ENCODE measurements at places on chromosomes 7 and 10.

DNA sequence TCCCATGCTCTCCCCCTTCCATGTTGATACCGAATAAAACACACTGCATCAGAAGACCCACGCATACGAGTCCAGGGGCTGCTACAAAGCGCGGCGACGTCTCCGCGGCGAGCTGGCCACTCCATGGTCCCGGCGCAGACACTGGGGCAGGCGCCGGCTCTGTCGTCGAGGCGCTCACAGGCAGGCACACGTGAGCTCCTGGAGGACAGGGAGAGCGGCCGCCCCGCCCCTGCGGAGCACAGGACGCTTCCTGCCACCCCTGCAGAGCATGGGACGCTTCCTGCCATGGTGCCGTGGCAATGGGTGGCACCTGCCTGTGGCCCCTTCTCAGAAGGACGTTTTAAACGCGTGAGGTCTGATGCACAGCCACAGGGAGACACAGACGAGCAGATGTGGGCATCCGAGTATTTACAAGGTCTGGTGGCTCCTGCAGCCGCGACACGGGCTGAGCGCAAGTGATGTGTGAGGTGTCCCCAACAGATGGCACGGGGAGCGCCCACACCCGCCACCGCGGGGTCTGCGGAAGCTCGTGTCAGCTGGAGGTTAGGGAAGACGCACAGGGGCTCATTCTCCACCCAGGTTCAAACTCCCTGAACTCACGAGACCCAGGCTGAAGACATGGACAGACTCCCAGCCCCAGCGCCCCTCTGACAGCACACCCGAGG is 21.4 kb upstream of the GPR146 start:
- no peak for DNase-seq

GRCh38 chr10:31749301-31749700 is 179.3 kb downstream of the ARHGAP12 start:
- no peak for DNase-seq
- H3K4me1 ChIP-seq, result peaks cover 12% of the 10 kb centered on the region
- H3K4me3 ChIP-seq, result no peak overlapping the region
- no peaks in the 10 kb centered on the region for H3K36me3 ChIP-seq
- H3K27ac ChIP-seq, result no peak overlapping the region

GRCh38 chr7:128880791-128881457 is 18.3 kb downstream of the ATP6V1F start:
- no peaks in the 10 kb centered on the region for H3K4me1 ChIP-seq
- no peak overlapping the region for H3K4me3 ChIP-seq
- no peak overlapping the region for H3K27ac ChIP-seq
- DNase-seq, result peak; percentile 42
- no peaks in the 10 kb centered on the region for H3K27me3 ChIP-seq

GRCh38 chr10:103932971-103933370 is 15.0 kb upstream of the STN1 start:
- no peaks in the 10 kb centered on the region for H3K27me3 ChIP-seq
- no peaks in the 10 kb centered on the region for H3K36me3 ChIP-seq
- DNase-seq, result no peak
- no peak overlapping the region for H3K4me3 ChIP-seq
- H3K27ac ChIP-seq, result no peak overlapping the region

GRCh38 chr10:81817596-81818170 is 57.3 kb upstream of the NRG3 start:
- no peak overlapping the region for H3K27ac ChIP-seq
- H3K4me1 ChIP-seq, result no peaks in the 10 kb centered on the region
- H3K4me3 ChIP-seq, result no peak overlapping the region
- no peak for DNase-seq
- H3K27me3 ChIP-seq, result no peaks in the 10 kb centered on the region

- no peaks in the 10 kb centered on the region for H3K27me3 ChIP-seq
- no peak for DNase-seq
- no peaks in the 10 kb centered on the region for H3K4me1 ChIP-seq
- no peak overlapping the region for H3K4me3 ChIP-seq
- H3K36me3 ChIP-seq, result peaks cover 14% of the 10 kb centered on the region
Observed at GRCh38 chr7:128459394-128459878, 3.8 kb downstream of the HILPDA start.

- peaks cover 11% of the 10 kb centered on the region for H3K4me1 ChIP-seq
- no peak overlapping the region for H3K27ac ChIP-seq
- H3K27me3 ChIP-seq, result peaks cover 4% of the 10 kb centered on the region
- no peaks in the 10 kb centered on the region for H3K36me3 ChIP-seq
Observed at GRCh38 chr7:142500366-142500765, 242.5 kb upstream of the PRSS58 start.

DNA sequence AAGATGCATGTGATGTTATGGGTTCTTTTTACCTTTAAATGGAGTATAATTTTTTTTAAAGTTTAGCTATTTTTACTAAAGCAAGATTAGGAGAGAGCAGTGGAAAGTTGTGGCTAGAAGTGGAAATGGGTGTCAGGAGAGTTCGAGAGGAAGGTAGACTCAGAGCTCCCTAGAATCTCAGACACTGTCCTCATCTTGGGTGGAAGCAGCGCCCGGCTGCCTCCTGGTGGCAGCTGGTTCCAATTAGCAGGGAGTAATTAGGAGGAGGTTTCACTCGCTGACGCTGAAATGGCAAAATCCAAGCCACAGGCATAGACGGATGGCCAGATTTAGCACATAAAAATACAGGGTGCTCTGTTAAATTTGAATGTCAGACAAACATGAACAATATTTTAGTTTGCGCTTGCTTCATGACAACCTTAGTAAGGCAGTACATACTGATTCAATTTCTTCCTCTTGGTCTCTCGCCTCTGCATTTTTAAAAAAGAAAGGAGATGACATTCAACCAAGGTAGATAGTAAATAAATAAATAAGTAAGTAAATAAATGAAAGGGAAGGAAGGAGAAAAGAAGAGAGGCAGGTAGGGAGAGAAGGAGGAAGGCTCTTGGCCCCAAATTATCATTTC is 58.5 kb downstream of the LGI1 start:
- DNase-seq, result no peak
- H3K36me3 ChIP-seq, result no peaks in the 10 kb centered on the region
- H3K27ac ChIP-seq, result no peak overlapping the region
- H3K27me3 ChIP-seq, result no peaks in the 10 kb centered on the region
- H3K4me1 ChIP-seq, result peaks cover 3% of the 10 kb centered on the region
- no peak overlapping the region for H3K4me3 ChIP-seq

DNA sequence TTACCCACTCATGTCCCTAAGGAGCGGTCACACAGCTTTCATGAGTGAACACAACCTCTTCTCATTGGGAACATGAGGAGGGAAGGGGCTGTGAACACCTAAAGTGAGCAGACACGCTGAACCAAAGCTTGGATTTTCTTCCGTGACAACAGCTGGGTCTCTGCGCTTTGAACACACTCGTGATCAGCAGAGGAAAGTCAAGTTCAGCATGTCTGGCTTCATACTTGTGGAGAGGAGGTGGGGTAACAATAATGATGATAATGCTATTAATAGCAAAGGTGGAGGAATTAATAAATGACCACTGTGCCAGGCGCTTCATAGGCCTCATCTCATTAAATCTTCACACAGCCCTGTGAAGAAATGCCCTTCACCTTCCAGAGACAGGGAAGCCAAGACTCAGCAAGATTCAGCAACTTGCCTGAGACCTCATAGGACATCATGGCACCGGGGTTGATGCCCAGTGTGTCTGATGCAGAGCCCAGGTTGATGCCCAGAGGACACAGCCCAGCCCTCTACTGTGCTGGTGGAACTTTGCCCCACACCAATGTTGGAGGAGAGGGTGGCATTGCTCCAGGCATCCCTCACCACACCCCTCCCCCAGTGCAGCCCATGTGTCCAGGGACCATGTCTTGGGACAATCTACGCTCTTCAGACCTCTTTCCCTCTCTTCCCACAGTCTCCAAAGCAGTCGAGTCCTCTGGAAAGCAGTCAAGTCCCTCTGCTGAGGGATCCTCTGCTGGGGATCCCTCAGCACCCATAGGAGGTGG is 40.6 kb downstream of the GSDME start:
- peaks cover 5% of the 10 kb centered on the region for H3K4me1 ChIP-seq
- H3K4me3 ChIP-seq, result no peak overlapping the region
- no peak for DNase-seq

- peaks cover 6% of the 10 kb centered on the region for H3K4me1 ChIP-seq
- no peaks in the 10 kb centered on the region for H3K36me3 ChIP-seq
- H3K27ac ChIP-seq, result no peak overlapping the region
- no peak for DNase-seq
- no peaks in the 10 kb centered on the region for H3K27me3 ChIP-seq
Observed at GRCh38 chr10:96038476-96039387, 4.7 kb upstream of the CCNJ start.

Measured in RWPE2 (cell line).